ENCODE measurements at places on chromosomes 13 and 19.

GRCh38 chr19:7605490-7606222 lies 10.0 kb downstream of the CAMSAP3 start:
- DNase-seq, result no peak

GRCh38 chr19:3879656-3880055 lies 829 bp upstream of the ATCAY start:
- DNase-seq, result no peak

DNA sequence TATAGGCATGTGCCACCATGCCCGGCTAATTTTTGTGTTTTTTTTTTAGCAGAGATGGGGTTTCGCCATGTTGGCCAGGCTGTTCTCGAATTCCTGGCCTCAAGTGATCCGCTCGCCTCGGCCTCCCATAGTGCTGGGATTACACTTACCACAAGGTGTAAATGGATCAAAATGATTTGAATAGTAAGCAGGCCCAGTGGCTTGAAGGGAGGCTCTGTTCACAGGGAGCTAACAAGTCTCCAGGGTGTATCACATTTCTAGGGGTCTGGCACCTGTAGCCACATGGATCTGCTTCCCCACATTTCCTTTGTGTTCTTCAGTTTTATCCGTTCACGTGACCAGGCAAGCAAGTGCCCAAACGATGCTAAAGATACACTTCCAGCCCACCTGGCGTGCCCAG lies 13.5 kb upstream of the CNFN start:
- no peak for DNase-seq

DNA sequence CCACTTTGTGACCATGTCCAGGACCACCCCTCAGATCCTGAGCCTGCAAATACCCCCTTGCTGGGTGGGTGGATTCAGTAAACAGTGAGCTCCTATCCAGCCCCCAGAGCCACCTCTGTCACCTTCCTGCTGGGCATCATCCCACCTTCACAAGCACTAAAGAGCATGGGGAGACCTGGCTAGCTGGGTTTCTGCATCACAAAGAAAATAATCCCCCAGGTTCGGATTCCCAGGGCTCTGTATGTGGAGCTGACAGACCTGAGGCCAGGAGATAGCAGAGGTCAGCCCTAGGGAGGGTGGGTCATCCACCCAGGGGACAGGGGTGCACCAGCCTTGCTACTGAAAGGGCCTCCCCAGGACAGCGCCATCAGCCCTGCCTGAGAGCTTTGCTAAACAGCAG lies 7.7 kb upstream of the CEACAM7 start:
- no peak for DNase-seq

DNA sequence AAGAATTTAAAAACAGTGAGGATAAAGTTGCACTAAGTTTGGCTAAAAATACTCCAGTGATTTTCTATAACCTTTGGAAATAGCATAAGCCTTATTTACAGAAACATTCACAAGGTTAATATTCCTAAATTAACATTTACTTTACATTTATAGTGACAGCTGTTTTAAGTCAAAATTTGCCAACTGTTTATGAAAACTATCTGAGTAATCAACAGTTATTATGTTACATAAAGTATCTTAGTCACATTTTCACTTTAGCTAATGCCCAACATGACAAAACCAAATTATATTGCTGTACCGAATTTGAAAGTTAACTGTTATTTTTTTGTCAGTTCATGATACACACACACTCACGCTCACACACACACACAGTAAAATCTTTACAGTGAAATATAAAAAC lies 1.2 kb downstream of the TNFRSF19 start:
- DNase-seq, result no peak

GRCh38 chr13:33471204-33471603 lies 185.6 kb upstream of the STARD13 start:
- DNase-seq, result no peak

DNA sequence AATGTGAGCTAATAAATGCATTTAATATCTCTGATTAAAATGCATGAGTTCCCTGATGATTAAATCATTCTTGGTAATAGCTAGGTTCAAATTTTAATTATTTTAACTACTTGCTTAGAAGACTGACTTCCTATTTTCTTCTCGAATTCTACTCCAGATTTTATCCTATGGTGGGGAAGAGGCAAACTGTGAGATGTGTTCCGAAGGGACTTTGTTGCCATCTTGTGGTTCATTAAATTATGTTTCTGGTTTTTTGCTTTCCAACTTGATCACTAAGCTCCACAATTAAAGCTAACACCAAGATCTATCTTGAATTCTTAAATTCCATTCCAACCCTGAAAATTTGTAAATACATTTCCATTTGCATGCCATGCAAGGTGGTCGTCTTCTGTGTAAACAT lies 538.4 kb upstream of the PCDH20 start:
- DNase-seq, result no peak

- no peak for DNase-seq
Measured at GRCh38 chr13:76656056-76656455, 230.1 kb downstream of the KCTD12 start.

- no peak for DNase-seq
Measured at GRCh38 chr19:51493776-51494175, 7.8 kb downstream of the SIGLEC12 start.

- peak; percentile 9 for DNase-seq
Measured at GRCh38 chr19:44401139-44402115, at the start of gene ZNF285. ZNF285 (minus strand) TSS chr19:44401608; CDS start chr19:44397213, 4,395 bp downstream.

- DNase-seq, result no peak
Measured at GRCh38 chr19:57712222-57712621, 3.2 kb upstream of the ZNF154 start.

- DNase-seq, result no peak
Measured at GRCh38 chr13:40801255-40802217, 12.1 kb downstream of the SLC25A15 start.

DNA sequence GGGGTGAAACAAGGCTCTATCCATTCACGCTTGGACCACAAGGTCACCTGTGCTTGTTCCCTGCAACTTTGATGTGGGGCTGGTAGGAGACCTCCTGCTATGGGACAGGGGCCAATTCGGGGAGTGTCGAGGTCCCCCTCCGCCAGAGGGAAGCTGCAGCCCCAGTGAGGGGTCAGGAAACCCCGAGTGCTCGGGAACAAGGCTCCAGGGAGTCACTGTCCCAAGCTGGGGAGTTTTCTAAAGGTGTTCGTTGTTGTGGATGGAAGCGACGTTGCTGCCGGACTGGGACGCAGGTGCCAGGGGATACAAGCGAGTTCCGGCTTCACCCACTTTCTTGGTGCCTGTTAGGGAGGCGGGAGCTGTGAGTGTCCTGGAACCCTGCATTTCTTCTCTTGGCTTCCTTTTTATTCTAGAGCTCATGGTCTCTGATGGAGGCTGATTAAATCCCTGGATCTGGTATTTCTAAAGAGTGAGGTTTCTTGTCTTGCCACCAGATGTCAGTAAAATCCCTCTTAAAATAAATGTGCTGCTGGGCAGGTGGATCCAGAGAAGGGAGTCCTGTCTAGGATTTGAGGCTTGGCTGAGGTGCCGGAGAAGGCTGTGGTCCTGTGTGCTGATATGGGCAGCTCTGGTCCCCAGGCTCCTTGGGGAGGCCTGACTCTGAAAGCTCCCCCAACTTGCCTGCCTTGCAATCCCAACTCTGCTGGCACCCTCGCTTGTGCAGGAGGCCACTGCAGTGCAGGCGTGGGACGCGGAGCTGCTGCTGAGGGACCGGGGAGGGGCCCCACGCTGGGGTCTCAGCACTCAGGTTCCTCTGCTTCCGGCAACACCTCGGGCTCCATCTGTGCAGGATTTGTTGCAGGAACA lies 153.9 kb downstream of the TEX29 start:
- no peak for DNase-seq

DNA sequence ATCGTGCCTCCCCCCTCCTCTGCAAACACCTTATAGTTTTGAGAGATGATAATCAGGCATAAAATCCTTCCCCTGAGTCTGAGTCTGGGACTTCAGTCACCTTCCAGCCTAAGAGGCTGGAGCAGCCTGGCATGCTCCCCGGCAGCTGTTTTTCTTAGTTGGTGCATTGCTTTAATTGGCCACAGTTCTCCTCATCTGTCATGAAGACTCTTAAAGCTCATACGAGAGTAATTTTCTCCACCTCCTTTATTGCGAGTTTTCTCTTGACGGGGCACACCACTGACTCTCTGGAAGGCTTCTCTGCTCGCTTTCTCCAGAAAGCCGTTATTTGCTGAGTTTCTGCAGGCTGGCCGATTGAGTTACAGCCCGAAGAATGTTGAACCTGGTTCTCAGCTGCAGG lies 310.5 kb downstream of the ATP8A2 start:
- DNase-seq, result no peak

GRCh38 chr13:90321281-90321931 lies 1026.1 kb upstream of the MIR17HG start:
- no peak for DNase-seq

DNA sequence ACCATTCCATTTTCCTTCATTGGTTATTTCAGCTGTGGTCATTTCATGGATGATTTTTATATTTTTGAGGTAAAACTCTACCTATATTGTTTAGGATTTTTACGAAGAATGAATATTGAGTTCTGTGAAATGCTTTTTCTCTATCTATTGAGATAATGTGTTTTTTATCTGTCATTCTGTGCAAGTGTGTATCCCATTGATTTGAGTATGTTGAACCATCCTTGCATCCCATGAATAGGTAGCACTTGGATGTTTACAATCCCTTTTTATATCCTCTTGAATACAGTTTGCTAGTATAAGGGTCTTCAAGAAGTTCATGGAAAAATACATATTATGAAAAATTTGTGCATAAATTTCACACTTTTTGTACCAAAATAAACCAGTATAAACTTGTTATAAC lies 9.8 kb upstream of the ZNF525 start:
- no peak for DNase-seq

- no peak for DNase-seq
Measured at GRCh38 chr13:93226065-93226622, 463 bp upstream of the GPC6 start.

- DNase-seq, result no peak
Measured at GRCh38 chr13:19860884-19861655, 2.4 kb downstream of the ZMYM5 start.

DNA sequence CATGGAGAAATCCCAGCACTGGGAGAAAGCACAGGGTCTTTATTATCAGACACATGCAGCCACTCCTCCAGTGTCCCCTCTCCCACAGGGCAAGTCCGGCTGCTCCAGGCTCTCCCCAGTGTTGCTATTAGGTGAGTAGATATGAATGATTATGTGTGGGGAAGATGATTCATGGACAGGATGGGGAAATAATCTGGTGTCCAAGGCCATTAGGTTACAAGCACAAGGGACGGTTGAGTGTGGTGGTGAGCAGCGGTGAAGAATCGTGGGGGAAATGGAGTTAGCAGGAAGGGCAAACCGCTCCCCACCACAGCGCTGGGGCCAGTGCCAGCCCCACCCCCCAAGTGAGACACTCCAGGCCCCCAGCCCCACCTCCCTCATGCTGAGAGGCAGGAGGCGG lies 19.0 kb downstream of the CD177 start:
- DNase-seq, result no peak

- no peak for DNase-seq
Measured at GRCh38 chr13:36891752-36892151, 28.3 kb downstream of the SMAD9 start.

DNA sequence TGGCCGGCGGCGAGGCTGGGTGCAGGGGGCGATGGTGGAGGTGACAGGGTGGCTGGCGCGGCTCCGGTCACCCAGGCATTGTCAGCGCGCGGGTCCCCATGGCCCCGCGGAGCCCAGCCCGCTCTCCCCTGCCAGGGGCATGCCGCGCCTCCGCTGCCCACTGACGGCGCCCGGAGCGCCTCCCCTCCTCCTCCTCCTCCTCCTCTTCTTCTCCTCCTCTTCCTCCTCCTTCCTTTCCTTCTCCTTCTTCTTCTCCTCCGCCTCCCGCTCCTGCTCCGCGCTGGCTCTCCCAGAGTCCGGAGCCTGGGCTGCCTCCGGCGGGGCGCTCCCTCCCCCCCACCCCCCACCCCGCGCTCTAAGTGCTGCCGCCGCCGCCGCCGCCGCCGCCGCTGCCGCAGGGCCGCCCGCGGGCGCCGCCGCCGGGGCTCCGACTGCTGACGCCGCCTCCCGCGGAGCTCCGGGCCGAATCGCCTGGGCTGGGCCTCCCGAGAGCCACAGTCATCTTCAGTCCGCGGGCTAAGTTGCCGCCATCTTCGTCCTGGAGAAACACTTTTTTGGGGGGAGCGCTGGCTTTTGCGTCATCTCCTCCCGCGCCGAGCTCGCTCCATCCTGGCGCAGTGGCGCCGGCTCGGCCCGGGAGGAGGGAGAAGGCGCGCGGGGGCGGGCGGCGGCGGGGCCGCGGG lies 348.3 kb downstream of the LIG4 start:
- DNase-seq, result no peak

DNA sequence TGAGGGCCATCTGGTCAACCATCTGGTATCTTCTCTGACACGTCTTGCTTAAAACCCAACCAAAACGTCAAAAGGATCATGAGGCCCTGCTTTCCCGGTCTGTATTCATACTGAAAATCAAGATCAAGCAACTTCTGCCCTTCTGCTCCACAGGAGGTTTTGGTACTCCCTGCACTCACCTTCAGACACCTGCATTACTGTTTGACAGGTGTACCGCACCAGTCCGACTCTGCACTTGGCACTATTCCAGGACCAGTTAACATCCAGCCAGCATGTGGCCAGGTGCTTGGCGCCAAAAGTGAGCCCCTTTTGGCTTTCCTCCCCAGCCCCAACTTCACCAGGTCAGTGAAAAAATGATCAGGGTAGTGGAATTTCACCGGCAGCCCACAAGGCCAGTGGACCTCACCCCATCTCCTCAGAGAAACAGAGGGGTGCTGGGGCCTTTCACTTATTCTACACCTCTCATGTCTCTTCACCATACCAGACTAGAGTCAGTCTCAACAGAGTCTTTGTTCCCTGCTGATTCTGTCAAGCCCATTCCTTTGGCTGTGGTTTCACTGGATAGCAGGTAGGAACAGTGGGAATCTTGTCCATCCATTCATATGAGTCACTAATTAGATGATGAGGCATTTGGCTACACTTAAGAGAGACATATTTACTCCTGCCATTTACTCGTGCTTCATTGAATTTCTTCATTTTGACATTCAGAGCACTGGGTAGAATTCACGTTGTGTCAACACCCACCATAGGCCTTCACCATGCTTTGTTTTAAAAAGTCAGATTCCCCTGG lies 85.3 kb downstream of the ZNF726 start:
- no peak for DNase-seq

DNA sequence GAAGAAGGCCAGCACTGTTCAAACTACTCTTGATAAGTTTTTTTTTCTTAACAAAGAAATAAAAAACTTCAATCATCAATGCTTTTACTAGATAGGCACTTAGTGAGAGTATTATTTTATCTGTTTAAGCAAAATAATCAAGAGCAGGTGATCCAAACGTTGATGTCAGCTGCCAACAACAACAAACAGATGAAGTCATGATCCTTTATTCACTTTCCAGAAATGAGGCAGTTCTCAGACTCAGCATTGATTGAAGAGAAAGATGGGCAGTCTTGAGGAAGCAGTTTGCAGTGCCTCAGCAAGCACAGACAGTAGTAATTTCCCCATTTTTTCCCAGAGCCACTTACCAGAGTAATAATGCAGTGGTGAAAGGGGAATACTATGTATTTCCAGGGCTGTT lies 38.4 kb upstream of the CSNK1A1L start:
- no peak for DNase-seq

- DNase-seq, result no peak
Measured at GRCh38 chr13:100128373-100128772, 39.5 kb downstream of the PCCA start.

- DNase-seq, result no peak
Measured at GRCh38 chr13:113754242-113754641, 4.8 kb upstream of the TMEM255B start.
